ENCODE measurements at places on chromosomes 2 and 18.
A peak's percentile ranks its signal among the peaks of the same experiment; 100 is the strongest.

DNA sequence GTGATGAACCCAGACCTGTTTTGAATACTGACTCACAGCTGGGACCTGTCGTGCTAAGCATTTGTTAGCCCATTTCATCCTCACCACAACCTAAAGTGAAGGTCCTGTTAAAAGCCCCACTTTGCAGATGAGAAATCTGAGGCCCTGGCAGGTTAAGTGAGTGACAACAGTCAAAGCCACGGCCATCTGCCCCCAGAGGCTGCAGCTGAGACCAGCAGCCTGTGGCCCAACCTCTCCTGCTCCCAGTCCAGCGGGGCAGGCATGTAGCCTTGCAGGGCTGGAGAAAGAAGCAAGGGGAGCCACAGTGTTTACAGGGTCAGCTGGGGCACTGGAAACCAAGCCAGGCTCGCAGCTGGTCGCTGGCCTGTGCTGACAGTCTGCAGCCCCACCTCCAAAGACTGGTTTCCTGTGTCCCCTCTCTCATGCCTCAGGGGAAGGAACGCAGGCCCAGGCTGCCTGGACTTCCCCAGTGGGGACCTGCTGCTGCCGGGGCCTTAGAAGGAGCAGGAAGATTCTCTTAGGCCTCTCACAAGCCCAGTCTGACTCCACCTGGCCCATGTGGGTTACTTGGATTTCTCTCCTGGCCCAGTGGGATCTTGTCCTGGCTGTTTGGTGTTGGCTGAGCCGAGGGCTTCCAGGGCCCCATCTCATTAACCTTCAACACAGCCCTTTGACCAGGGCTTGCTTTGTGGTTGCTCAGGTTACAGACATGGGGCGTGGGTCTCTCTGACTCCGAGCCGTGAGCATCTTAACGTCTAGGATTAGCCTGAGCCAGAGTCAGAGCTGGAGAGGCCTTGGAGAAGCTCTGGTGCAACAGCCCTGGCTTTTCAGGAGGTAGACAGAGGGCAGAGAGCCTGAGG, 1.7 kb downstream of the INPP5D start:
- no peak for DNase-seq

DNA sequence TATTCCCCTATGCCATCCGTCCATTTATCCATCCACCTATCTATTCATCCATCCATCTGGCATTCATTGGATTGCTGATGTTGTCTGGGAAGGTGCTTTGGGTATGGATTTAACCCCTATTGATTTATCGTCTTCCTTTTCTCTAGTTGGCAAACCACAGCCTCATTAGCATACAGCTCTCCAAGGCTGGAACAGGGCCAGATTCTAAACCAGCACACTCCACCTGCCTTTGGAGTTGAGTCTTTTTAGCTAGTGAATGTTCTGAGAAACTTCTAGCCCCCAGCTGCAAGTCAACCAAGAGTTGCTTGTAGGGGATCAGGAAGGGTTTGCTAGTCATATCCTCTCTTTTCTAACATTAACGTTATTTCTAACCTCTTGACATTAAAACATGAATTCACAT, 90.7 kb downstream of the NRP2 start:
- no peak for DNase-seq

- DNase-seq: no peak
These were observed 186.0 kb upstream of the RAB6C start for GRCh38 chr2:129793431-129793902.

- DNase-seq: no peak
These were observed 27.0 kb downstream of the SKA1 start for GRCh38 chr18:50401888-50402287.

DNA sequence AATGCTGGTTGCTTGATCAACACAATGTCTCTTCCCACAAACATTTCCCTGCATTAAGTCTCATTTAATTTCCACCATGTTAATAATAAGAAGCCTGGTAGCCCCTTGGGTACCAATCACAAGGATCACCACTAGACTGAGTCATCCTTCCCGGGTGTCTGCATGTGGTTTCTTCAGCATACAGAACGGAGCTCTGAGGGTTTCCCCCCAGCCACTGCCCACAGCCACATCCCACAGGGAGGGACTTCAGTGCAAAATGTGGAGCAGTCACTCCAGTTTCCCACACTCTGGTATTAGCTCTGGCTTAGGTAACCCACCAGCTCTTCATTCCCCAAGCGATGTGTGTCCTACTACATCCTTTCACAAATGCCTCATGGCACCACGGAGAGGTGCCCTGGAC, 42.7 kb upstream of the POLE4 start:
- DNase-seq: no peak

- no peak for DNase-seq
These were observed 51.4 kb downstream of the IL1RL2 start for GRCh38 chr2:102238039-102238756.

DNA sequence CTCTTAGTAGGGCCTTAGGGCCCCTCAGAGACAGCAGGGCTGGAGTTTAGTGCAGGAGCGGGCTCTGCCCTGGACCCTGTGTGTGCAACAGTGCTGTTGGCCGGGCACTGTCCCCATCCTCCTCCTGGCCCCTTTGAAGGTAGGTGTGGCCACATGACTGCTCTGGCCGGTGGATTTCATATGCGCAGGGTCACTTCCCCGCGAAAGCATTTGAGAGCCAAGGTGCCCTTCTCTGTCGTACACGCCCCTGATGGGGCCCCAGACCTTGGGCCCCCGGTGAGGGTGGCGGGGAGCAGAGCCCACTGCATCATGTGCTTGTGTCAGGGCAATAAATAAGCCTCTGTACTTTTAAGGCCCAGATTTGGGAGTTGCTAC, 15.5 kb downstream of the TMEM177 start:
- DNase-seq: no peak

DNA sequence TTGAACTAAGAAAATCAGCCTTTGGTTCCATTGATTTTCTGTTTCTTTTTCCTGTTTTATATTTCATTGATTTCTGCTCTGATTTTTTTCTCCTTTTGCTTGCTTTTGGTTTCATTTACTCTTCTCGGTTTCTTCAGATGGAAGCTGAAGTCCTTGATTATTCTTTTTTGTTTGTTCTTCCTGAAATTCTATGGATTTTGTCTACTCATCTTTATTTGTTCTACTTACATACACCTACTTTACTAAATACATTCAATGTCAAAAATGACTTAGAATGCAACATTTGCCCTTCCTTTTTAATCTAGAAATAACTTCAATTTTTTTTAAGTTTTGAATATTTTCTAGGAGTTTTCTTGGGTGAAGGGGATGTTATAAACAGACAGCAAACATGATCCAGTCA, 612.5 kb downstream of the METTL4 start:
- no peak for DNase-seq

DNA sequence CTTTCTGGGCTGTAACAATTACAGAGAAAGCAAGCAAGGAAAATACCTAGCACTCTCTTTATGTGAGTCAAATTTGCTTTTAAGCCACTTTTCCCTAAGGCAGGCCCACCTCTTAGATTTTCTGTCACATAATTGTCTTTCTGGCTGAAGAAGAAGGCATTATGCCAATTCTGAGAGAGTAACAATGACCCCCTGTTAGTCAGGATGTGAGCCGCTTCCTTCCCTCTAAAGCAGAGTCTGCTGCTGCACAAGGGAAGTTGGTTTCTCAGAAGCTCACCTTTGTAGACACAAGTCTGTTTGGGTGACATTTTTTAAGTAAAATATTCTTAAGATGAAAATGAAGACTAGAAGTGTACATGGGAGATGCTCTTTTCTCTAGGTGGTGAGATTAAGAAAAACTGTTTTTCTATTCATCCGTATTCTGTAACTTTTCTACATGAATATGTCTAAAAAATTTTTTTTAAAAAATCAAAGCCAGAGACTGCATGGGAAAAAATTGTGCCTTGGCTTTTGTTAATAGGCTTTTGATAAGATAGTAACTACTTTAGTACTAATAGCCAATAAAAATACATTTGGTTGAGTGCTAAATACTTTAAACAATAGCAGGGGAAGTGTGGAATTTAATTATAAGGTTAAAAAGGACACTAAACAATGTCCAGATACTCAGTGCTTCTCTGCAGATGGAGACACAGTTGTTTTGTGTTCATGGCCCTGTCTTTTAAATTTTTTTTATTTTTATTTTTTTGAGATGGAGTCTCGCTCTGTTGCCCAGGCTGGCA, 33.4 kb upstream of the VPS54 start:
- DNase-seq: no peak

GRCh38 chr18:38198526-38198925, 632.9 kb upstream of the CELF4 start:
- no peak for DNase-seq

DNA sequence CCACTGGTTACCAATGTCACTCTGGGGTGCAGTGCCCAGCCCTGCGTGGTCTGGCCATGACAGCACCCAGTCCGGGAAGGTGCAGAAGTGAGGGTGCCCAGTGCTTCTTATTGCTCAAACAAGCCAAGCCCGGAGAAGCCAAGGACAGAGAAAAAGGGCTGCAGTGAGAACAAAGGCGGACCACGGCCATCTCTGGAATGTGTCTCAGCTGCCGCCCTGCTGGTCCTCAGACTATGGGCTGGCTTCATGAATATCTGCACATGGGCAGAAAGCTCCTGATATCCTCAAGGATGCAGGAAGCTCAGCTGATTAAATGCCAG, 28.7 kb downstream of the COPS9 start:
- no peak for DNase-seq

- DNase-seq: no peak
These were observed 107.4 kb upstream of the ID2 start for GRCh38 chr2:8574196-8575037.

GRCh38 chr2:223306371-223306770, 254.4 kb downstream of the KCNE4 start:
- no peak for DNase-seq

GRCh38 chr18:26649193-26649543, 100.8 kb upstream of the KCTD1 start:
- DNase-seq: no peak

DNA sequence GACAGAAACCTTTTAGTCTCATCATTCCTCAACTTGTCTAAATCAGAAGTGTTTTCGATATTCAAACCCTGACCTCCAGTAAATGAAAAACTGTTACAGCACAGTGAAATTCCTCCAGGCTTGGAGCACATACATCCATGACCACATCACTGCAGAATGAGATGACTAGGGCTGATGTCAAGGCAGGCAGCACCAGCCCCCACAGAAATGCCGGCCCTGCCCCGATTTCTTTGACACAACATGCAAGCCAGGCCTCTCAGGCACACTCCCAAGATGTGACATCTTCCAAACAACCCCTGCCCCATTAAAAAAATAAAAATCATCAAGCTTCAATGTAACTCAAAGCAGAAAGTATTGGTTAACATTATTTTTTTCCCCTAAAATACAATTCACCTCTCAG, 103.3 kb downstream of the CTAGE1 start:
- DNase-seq: no peak

DNA sequence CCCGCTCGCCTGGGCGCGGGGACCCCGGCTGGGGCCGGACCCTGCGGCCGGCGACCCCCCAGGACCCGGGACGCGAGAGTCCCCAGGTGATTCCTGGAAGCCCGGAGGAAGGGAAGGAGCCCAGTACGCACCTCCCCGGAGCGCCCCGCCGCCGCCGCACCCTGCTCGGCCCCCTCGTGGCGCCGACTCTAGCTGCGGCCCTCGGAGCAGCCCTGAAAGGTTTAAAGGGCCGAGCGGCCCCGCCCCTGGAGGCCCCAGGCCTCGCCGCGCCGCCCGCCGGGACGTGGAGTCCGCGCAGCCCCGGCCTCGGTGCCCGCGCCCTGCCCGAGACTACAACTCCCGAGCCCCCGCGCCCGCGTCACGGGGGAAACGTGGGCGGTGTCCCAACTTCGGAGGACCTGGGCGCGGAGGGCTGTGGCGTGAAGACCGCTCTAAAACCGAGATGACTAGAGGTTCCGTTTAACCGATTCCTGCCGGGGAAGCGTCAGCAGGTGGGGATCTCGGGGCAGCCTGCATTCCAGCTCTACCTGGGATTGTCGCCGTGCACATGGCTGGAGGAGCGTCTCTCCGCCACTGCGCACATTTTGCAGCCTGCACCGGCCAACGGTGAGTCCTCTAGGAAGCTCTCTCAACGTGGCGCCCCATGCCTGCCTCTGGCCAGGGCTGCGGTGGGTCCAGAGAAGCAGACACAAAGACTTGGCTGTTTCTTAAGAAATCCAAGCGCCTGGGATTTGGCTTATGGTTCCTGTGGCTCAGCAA, at the start of gene TMEM150A:
TSS of gene TMEM150A (minus strand) at position 223 of the 759 bp plus-strand sequence. CDS start 750 bp downstream, outside the sequence.
- peak; percentile 96 for DNase-seq

DNA sequence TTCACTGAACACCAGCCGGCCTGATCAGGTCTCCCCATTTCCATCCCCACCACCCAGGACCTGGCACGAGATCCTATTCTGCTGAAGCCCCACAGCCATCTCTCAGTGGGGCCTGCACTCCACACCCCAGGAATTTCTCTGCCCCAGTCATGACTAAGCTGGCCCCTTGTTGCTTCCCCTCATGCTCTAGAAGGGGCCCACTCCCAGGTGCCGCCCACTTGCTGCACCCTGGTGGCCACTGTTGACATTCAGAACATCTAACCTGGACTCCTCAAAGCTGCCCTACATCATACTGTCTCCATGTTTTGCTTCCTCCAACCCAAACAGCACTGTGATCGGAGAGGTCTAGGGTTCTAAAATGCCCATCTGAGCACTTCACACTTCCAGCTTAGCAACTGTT, 90.7 kb upstream of the KLHL29 start:
- no peak for DNase-seq

- DNase-seq: no peak
These were observed 9.7 kb upstream of the CIB4 start for GRCh38 chr2:26650713-26651469.

- no peak for DNase-seq
These were observed 13.3 kb downstream of the PPP4R3B start for GRCh38 chr2:55604027-55604565.

- no peak for DNase-seq
These were observed 49.4 kb upstream of the FIGN start for GRCh38 chr2:163785162-163785561.

- peak; percentile 23 for DNase-seq
These were observed 422.5 kb downstream of the LPIN1 start for GRCh38 chr2:12168791-12169388.

- no peak for DNase-seq
These were observed 43.2 kb downstream of the CYB5A start for GRCh38 chr18:74248595-74248994.

DNA sequence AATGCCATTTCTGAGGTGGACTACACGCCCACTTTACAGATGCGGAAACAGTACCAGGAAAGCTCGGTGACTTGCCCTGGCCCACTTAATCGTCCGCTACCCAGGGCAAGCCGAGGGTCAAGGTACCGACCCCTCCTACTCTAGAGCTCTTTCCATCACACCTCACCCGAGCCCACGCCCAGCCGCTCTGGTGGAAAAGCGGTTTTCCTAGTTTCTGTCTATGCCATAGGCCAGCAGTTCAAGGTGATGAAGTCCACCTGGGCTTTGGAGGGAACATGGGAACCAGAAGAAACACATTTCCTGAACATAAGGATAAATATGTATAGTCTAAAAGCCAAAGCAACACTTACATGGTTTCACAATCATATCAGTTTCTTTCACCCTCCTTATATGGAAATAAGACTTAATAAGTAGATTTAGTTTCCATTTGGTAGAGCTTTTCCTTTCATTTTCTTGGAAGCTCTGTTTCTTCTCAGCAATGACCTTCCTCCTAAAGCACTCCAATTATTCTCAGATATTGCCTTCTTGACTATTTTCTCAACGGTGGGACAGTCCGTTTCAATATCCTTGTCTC, 567 bp downstream of the VWA3B start:
- DNase-seq: no peak

Measured in head of caudate nucleus (tissue), 42 donors.